CD4-positive, alpha-beta T cell (primary cell): ENCODE measurements at places on chromosomes 4 and X.

DNA sequence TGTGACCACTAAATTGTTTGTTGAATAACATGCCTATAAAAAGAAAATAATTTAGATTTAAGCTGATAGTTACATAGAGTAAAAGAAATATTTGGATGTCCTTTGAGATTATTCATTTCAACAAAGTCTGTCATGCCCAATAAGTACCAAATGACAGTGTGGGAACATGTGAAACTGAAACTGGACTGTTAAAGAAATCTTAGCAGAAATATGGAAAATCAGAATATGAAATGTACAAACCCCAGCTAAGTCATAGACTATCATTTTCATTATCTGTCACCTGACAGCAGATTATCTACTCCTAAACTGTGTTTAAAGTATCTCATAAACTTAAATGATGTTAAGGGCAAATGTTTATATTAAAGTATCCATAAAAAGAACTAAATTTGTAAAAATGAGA is 437.8 kb upstream of the FAM241A start:
- no peak for DNase-seq

DNA sequence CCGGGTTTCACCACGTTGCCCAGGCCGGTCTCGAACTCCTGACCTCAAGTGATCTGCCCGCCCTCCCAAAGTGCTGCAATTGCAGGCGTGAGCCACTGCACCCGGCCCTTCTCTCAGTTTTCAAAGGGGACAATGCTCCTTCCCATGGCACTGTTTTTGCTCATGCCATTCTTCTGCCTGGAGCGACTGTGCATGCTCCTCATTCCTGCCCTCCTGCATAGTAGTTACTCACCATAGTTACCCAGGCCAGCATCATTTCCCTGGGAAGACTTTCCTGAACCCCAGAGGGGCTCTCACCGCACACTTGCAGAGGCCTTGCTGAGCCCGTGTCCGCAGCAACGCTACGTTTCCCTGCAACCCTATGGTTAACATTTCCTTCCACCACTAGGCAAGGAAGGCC is 3.3 kb upstream of the CXCL9 start:
- DNase-seq = no peak

DNA sequence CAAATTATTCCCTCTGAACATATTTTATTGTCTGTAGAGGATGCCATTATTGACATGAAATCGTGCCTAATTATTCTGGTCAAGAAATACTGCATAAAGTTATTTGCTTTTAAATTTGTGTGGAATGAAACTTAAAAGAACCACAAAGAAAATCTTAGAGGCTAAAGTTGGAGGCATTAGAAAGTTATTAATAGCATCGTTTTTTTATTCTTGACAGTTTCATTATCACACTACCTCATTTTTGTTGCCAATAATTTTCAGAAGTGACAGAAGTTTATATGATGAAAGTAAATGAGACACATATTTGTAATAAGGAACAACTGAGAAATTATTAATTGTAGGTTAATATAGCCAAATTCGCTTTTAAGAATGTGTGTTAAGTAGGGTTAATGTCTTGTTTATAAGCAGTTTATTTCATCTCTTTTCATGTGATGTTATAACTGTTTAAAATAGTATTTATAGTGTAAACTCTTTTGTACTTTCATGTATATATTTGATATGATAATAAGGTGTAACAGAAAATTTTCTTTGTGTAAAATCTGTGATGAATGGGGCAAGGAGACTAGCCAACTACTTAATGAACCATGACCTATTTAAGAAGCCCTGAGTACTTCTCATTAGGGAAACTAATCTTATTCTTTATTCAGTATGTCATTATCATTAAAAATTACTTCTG is 54.5 kb upstream of the GRIA2 start:
- DNase-seq = no peak

DNA sequence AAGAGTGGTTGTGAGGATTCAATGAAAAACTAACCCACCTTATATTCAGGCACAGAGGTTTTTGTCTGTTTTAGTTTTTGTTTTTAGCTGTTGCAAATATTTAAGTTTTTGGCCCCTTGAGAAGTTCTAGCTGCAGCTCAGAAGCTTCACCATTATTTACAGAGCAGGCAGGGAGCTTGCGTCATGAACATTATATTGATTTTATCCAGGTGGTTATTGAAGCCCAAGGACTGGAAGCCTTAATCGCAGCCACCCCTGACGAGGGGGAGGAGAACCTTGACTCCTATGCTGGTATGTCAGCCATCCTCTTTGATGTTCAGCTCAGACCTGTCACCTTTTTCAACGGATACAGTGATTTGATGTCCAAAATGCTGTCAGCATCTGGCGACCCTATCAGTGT is 38.1 kb downstream of the MTTP start:
- DNase-seq = no peak

DNA sequence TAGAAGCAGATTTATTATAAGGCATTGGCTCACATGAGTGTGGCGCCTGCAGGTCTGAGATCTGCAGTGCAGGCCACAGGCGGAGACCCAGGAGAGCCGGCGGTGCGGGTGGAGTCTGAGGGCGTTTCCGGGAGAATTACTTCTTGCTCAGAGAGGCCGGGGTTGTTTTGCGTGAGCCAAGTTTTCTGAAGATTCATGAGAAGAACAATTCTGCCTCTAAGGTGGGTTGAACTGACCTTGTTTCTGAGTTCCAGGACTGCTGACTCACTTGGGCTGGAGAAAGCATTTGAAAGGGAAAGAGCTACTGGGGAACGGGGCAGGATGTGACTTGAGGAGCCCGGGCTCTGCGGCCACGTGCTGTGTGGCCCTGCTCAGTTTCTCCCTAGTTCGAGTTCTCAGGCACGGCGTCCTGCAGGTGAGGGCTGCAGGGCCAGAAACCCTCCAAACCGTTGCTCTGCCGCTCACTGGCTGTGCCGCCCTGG is 36.7 kb upstream of the SORCS2 start:
- no peak for DNase-seq
